ENCODE measurements at places on chromosomes 11 and 22.

GRCh38 chr11:85310479-85310878 lies 316.7 kb downstream of the DLG2 start:
- DNase-seq, result no peak

DNA sequence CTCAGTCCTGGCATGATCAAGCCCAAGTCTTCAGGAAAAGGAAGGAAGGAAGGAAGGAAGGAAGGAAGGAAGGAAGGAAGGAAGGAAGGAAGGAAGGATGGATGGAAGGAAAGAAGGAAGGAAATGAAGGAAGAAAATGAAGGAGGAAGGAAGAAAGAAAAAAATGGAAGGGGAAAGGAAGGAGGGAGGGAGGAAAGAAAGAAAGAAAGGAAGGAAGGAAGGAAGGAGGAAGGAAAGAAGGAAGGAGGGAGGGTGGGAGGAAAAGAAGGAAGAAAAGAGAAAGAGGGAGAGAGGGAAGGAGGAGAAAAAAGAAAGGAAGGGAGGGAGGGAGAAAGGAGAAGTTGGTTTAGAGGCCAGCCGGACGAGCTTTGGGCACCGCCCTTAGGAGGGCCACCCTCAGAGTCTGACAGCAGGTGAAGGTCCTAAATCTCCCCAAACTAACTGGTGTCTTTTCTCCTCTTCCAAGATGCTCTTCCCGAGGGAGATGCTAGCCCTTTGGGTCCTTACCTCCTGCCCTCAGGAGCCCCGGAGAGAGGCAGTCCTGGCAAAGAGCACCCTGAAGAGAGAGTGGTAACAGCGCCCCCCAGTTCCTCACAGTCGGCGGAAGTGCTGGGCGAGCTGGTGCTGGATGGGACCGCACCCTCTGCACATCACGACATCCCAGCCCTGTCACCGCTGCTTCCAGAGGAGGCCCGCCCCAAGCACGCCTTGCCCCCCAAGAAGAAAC lies 122.8 kb downstream of the SEZ6L start:
- DNase-seq, result no peak

DNA sequence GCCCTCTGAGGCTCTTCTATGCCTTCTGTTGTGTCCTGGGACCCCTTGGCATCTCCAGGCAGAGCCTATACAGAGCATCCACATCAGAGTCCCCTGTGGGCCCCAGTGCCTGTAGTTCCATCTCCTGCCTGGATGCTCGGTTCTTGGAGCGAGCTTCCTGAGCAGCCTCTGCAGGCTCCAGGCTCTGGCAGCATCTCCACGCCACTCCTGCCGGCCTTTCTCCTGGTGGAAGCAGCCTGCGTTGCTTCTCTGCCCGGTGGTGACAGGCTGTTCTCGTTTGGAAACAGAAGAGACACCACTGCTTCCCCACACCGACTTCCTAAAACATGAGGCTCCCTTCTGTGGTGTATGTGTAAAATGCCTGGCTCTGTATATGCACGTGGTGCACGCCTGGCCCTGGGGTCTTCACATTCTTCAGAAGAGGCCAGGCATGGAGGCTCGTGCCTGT lies 52.8 kb downstream of the BCR start:
- DNase-seq, result no peak

DNA sequence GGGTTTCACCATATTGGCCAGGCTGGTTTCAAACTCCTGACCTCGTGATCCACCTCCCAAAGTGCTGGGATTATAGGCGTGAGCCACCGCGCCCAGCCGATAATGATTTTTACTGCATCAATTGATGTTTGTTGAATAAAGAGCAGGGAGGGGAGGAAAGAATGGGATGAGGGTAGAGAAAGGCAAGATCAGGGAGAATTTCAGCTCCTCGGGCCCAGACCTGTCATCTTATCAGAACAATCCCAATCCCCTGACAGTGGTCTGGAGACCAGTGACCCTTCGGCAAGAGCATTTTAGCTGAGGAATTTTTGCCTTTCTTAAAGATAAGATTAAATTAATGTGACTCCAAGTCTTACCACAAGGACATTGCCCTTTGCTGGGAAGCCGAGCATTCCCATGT lies 15.0 kb upstream of the ANO1 start:
- DNase-seq, result no peak

GRCh38 chr11:44605068-44605708 lies 39.7 kb downstream of the CD82 start:
- no peak for DNase-seq

GRCh38 chr11:66050581-66051231 lies 1.5 kb upstream of the SF3B2 start:
- no peak for DNase-seq

GRCh38 chr11:1392111-1392510 lies 2.4 kb downstream of the BRSK2 start:
- no peak for DNase-seq

DNA sequence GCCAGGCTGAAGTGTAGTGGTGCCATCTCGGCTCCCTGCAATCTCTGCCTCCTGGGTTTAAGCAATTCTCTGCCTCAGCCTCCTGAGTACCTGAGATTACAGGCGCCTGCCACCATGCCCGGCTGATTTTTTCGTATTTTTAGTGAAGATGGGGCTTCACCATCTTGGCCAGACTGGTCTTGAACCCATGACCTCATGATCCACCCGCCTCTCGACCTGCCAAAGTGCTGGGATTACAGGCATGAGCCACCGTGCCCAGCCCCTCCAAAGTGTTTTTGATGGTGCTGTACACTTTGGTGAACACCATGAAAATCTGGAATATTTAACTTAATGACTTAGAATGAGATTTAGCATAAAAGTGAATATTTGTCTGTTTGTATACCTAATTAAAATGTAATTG lies 5.6 kb downstream of the LUZP2 start:
- no peak for DNase-seq

GRCh38 chr11:131664293-131664692 lies 293.9 kb downstream of the NTM start:
- DNase-seq, result no peak

DNA sequence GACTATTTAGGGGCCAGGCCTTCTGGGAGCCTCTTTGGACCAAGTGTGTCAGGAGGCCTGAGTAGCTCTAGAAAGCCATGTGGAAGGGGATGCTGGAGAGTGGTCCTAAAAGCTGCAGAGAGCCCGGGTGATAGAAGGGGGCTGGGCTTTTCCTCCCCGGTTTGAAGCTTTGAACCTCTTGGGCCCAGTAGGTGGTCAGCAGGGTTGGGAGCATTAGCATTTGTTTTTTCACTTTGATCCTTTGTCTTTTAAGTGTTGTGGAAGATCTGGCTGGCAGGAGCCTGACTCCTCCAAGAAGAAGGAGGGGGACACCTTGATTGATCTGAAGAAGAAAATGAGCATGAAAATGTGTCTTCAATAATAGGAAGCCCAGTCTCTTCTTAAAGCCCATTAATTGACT lies 596.6 kb downstream of the INSC start:
- no peak for DNase-seq

GRCh38 chr11:10943968-10944367 lies 86.1 kb upstream of the ZBED5 start:
- DNase-seq, result no peak

DNA sequence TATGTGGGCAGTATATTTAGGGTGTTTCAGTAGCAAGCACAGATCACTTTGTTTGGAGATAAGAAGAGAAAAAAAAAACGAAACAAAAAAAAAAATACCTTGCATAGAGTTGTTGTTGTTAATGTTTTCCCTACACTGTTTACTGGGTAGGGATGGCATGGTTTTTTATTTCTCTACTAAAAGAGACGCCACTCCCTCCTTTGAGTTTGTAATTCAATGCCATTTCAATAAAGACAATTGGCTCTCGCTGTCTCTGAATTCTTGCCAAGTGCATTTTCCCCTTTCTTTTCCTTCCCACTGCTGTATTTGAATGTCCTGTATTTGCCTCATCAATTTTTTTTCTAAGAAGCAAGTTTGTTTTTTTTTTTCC lies 213.9 kb upstream of the UBASH3B start:
- no peak for DNase-seq

DNA sequence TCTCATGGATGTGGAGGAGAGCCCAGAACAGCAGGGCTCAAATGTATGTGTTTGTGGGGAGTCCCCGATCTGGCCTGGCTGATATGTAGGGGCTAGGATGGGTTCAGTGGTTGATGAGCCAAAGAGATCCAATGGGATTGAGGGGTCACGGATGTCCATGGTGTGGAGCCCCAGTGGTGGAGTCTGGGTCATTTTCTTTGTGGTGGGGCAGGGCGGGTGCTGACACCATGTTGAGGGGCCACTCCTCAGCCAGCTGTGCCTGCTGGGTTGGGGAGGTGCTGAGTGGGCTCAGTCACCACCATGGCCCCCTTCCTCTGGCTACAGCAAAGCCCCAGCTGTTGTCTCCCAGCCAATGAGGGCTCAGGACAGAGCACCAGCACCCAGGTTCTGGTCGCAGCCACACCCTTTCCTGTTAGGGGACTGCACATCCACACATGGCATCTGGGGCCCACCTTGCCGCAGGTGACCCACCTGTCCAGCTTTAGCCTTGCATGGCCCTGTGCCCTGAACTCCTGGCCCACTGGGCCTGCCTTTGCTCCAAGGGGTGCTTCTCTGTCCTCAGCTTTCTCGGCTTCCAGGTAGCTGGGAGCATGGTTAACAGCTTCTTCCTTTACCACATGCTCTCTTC lies 3.2 kb upstream of the GNAZ start:
- DNase-seq, result no peak

DNA sequence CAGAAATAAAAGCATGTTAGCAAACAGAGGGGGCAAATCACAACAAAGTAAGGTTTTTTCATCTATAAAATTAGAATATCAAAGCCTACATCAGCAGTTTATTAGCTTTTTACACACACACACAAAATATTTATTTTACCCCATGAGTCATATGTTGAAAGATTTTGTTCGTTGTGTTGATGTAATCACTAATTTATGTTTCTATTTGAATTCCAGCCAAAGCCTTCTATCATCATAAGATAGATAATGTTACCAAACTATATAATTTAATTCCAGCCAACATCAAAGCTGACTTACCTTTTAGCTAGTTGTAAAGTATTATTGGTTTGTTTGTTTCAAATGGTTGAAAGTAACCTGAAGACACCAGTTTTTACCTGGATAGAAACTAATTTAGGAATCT lies 458.0 kb upstream of the ARHGAP42 start:
- DNase-seq, result no peak

- no peak for DNase-seq
Observed at GRCh38 chr11:113563766-113564526, 88.7 kb upstream of the DRD2 start.

GRCh38 chr11:36364551-36365325 lies 68.7 kb downstream of the PRR5L start:
- no peak for DNase-seq

DNA sequence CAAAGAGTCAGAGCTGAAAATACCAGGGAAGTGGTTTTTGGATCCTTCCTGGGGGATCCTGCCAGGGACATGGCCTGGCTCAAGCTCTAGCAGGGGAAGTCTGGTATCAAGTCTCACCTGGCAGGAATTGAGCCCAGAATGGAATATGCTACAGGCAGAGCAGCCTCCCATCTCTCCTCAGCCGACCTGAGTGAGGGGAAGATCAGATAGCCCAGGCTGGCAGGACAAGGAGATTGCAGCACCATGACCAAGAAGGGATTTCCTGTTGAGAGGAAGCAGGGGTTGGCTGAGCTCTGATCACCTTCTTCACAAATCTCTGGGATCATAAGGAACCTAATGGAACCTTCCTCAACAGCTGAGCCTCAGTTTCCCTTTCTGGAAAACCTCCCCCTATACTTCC lies 13.0 kb downstream of the OAF start:
- DNase-seq, result no peak

DNA sequence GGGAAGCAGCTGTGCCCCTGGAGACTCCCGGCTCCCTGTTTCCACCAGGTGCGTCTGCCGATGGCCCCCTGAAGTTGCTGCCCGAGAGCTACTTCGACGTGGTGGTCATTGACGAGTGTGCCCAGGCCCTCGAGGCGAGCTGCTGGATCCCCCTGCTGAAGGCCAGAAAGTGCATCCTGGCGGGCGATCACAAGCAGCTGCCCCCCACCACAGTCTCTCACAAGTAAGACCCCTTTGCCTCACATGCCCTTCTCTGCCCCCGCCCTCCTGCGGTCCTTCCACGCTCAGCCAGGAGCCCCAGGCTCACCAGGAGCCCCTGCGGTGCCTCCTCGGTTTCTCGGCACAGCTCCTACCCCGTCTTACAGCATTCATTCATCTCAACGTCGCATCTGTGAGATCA lies 25.4 kb downstream of the IGHMBP2 start:
- no peak for DNase-seq

GRCh38 chr11:34323601-34324000 lies 34.2 kb downstream of the ABTB2 start:
- no peak for DNase-seq

- no peak for DNase-seq
Observed at GRCh38 chr11:35641964-35642363, 20.6 kb upstream of the TRIM44 start.

- DNase-seq, result no peak
Observed at GRCh38 chr11:87228820-87229219, 191.1 kb downstream of the TMEM135 start.

GRCh38 chr11:20093775-20094174 lies 66.5 kb downstream of the DBX1 start:
- no peak for DNase-seq

- DNase-seq, result no peak
Observed at GRCh38 chr11:115065830-115066664, 387.7 kb downstream of the NXPE2 start.

DNA sequence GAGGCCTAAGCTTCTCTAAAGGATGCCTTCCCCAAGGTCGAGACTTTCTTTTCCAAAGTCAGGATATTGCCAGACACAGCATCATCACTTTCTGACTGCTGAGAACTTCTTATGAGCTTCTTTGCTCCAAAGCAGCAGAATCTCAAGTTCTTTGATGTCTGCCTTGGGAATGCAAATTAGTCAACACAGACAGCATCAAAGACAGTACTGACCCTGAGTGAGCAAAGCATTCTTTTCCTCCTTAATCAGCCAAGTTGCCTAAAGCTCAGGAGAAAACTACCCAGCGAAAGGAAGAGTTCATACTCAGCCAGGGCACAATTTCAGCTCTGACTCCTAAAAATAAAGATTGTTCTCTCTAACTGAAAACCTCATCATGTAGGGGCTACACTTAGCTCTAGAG lies 98.0 kb downstream of the SLC36A4 start:
- no peak for DNase-seq

- DNase-seq, result no peak
Observed at GRCh38 chr11:74033046-74033445, 24.2 kb upstream of the UCP3 start.

DNA sequence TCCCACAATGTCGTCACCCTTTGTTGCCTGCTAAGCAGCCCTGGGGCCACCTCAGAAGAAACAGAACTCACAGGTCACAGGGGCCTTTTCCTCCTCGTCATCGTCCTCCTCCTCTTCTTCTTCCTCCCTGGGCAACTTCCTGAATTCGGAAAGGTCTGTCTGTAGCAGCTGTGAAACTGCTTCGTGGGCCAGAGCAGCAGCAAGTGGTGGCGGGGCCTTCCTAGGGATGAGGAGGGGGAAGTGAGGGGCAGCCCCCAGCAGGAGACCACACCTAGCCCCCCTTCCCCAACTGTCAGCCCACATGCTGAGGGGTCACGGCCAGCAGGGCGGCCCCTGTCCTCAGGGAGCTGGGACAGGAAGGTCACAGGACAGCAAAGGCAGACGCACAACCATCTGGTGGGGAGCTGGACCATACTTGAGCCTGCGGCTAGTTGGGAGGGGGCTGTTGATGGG lies 13.2 kb downstream of the PPM1F start:
- no peak for DNase-seq

GRCh38 chr22:49091917-49092545 lies 735.6 kb downstream of the BRD1 start:
- DNase-seq, result no peak

GRCh38 chr11:46472662-46472994 lies 81.1 kb upstream of the CHRM4 start:
- DNase-seq, result no peak
